ENCODE measurements at places on chromosomes 3 and 15.

- no peak for DNase-seq
These were observed 248.7 kb upstream of the C2CD4B start for GRCh38 chr15:62413786-62414185.

DNA sequence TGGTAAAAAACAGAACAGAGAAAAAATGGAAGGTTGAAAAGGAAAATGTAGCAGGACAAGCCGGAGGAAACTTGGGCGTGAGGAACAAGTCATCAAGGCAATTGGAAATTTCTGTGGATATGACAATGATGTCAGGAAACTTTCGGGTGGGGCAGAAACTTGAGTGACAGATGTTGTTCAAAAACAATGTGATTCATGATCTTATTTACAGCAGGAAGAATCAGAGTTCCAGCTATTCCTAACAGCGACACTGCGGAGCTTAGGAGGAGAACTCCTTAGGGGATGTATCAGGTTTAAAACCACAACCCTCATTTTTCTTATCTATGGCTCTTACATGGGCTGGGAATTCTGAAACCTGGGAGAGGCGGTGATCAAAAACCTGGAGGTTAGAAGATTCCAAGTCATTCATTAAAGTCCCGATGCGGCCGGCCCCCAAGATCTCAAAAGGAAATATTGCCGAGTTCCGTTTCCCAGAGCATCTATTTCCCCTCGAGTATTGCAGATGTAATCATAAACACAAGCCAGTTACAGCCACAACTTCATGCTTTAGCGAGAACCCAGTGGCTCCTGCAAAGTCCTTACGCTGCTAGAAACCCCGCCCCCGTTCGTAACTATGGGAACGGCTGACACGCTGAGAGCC lies 659 bp upstream of the ARRDC4 start:
- DNase-seq, result no peak

DNA sequence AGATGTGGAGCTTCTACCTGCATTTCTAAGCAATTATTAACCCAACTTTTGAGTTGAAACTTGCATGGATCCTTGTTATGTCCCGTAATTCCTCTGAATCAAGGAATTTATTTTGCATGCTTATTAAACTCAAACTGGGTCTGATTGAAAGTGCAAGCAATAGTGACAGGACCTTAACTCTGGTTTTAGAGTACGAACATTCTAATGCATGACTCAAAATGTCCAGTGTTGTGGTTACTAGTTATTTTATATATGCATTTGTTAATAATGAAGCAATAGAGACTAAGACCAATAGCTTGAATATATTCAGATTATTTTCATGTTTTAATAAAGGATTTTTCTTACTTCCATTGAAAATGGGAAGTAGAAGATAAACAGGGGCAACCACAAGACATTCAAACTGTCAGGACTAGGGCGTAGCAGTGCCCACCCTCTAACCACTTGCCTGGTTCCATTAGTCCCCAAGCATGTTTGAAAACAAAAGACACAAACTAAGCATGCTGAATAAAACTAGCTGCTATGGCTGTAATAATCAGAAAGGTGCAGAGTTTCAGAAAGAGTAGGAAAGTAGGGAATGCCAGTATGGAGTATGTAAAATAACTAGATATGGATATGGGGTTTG lies 28.1 kb downstream of the OIP5 start:
- no peak for DNase-seq

GRCh38 chr3:11016727-11017126 lies 24.2 kb downstream of the SLC6A1 start:
- no peak for DNase-seq

- no peak for DNase-seq
These were observed 71.2 kb downstream of the ARHGAP31 start for GRCh38 chr3:119365418-119365817.

DNA sequence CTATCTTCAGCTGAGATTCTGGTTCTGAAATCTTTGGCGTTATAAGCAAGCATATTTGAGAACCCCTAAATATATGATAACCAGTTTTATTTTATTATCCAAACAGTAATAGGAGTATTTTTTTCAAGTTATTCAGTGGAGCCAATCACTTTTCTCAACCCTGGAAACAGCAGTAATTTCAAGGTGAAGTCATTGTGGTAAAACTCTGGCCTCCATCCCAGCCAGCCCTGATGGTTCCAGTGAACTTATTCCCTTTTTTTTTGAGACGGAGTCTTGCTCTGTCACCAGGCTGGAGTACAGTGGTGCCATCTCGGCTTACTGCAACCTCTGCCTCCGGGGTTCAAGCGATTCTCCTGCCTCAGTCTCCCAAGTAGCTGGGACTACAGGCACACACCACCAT lies 545.4 kb upstream of the IL12A start:
- no peak for DNase-seq

- DNase-seq, result no peak
These were observed 45.9 kb upstream of the THBS1 start for GRCh38 chr15:39534996-39535395.

GRCh38 chr3:72169561-72170472 lies 384.9 kb upstream of the PROK2 start:
- no peak for DNase-seq

DNA sequence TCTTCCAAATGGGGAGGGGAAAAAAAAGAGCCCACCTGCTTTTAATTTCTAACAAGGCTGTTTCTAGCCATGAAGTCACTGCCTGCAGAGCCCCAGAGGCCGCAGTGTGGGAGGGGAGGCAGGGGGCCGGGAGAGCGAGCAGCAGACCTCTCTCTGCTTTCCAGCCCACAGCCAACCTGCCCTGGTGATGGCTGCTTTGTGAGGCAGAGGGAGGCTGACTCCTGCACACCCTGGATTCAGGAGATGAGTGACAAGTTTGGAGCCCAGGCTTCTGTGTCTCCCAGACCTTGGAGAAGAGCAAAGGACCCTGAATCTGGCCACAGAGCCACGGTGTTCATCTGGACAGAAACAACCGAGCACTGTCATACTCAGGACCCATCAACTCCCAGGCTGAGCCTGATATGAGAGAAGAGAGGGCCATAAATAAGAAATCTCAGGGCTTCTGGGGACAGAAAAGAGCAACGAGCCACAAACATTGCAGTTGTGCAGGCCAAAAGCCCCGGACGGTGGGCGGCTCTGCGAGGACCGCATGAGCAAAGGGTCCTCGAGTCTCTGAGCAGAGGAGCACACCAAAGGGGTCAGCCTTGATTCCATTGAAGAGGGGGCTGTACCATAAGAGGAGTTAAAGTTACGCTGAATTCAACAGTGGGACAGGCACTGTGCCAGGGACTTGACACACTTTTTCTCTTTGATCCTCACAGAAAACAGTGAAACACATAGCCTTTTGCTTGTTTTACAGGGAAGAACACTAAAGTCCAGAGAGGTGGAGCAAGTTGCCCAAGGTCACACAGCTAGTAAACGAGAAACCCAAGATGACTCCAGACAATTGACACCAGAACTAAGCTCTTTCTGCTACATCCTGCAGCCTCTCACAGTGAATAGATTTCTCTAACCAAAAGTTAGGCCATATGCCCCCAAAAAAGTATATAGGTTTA lies 97.2 kb downstream of the SEMA5B start:
- DNase-seq, result no peak

Measured in activated CD4-positive, alpha-beta T cell treated with anti-CD3 and anti-CD28 coated beads, Interleukin-2, amount 50 U/mL, for 24 hours (primary cell).